Activated CD4-positive, alpha-beta memory T cell treated with anti-CD3 and anti-CD28 coated beads, Interleukin-2, amount 10 ng/mL, durations not matched to agents 7 days and 5 days (primary cell): ENCODE measurements at places on chromosomes 12 and 14. TPM values are rescaled to one million over a fixed set of nuclear protein-coding genes. Genes with fewer than 3 reads are reported as not detected.

DNA sequence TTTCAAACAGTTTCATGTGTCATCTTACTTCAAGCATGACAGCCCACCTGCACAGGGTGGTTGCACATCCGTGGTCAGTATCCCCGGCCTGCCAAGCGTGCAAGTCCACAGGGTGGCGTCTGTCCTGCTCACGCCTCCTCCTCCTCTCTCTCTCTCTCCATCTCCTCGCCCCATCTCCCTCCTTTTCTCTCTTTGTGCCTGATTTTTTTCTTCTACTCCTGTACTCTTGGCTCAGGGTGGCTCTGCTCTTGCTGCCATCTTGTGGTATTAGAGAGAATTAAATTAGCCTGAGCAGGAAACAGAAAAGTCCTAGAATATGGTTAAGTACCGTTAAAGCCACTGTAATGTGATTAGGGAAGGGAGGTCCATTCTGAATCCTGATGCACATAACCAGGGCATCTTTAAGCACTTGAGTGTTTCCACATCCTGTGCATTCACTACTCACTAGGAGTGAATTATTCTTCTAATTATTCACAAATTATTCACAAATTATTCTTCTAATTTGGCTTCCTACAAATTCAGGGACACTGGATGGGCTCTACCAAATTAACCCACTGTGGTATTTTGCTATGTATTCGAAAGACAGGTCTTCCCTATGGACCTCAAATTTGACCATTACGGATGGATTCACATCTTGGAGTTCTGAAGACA is 25.5 kb upstream of the DTX1 start:
- no peaks in the 10 kb centered on the region for H3K36me3 ChIP-seq
- H3K27me3 ChIP-seq: peaks cover 12% of the 10 kb centered on the region
- no peak overlapping the region for H3K27ac ChIP-seq
- no peak overlapping the region for H3K4me3 ChIP-seq
- no peaks in the 10 kb centered on the region for H3K4me1 ChIP-seq

- H3K27me3 ChIP-seq: no peaks in the 10 kb centered on the region
- DNase-seq: no peak
- no peak overlapping the region for H3K4me3 ChIP-seq
- H3K4me1 ChIP-seq: no peaks in the 10 kb centered on the region
- no peak overlapping the region for H3K27ac ChIP-seq
These were observed 159.6 kb downstream of the CEP128 start for GRCh38 chr14:80781972-80782367.

Gene DAO
- not detected for total RNA-seq

DNA sequence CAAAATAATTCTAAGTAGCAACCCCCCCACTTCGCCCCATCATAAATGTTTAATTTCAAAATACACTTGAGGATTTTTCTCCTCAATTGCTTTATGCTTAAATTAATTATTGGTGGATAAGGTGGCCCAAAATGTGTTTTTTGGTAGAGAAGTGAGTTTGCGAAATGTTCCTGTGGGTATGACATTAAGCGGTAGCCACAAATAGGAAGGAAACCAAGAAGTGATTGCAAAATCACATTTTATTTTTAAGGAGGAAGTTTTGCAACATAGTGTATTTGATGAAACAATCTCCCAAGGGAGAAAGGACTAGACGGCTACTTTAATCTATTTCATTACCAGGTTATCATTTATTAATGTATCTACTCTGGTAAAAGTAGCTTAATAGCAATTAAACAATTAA is 25.5 kb downstream of the SLC25A3 start:
- peaks cover 11% of the 10 kb centered on the region for H3K36me3 ChIP-seq
- no peak overlapping the region for H3K4me3 ChIP-seq
- no peak overlapping the region for H3K27ac ChIP-seq
- no peaks in the 10 kb centered on the region for H3K27me3 ChIP-seq
- peaks cover 6% of the 10 kb centered on the region for H3K4me1 ChIP-seq
- DNase-seq: no peak

DNA sequence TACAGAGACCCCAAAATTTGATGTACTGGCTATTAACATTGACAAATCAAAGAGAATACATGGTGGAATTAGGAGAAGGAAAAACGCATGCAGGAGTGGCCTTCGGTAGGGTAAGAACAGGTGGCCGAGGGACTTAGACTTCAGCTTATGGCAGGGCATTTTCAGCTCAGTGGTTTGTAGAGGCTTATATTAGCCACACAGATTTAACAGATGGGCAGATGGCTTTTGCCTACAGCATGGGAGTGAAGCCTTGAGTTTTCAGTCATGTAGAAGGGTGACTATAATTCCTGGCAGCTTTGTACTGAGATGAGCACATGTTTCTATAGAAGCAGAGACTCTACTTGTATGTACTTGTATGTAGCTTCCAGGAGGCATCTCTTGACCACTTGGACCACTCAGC is 40.9 kb upstream of the PLEKHA5 start:
- no peaks in the 10 kb centered on the region for H3K36me3 ChIP-seq
- no peak overlapping the region for H3K4me3 ChIP-seq
- H3K4me1 ChIP-seq: no peaks in the 10 kb centered on the region
- no peak for DNase-seq
- no peak overlapping the region for H3K27ac ChIP-seq

DNA sequence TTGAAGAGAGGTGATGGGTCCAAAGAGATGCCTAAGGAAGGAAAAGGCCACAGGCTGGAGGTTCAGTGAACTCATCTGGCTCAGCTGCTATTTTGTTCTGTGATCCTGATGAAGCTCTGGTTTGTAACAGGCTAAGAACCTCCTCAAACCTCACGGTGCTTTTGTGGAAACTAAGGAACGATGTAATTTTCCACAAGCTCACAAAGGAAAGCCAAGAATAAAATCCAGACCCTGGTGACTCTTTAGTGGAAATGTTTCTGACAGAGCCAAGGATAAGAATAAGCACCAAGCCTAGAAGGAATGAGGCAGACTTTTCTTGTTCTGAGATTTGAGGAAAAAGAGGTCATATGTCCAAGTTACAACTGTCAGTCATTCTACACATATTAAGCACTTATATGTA is 93.6 kb downstream of the SLC24A4 start:
- no peak for DNase-seq
- H3K36me3 ChIP-seq: no peaks in the 10 kb centered on the region
- H3K4me3 ChIP-seq: no peak overlapping the region
- H3K27ac ChIP-seq: no peak overlapping the region
- peaks cover 11% of the 10 kb centered on the region for H3K27me3 ChIP-seq
- H3K4me1 ChIP-seq: no peaks in the 10 kb centered on the region

DNA sequence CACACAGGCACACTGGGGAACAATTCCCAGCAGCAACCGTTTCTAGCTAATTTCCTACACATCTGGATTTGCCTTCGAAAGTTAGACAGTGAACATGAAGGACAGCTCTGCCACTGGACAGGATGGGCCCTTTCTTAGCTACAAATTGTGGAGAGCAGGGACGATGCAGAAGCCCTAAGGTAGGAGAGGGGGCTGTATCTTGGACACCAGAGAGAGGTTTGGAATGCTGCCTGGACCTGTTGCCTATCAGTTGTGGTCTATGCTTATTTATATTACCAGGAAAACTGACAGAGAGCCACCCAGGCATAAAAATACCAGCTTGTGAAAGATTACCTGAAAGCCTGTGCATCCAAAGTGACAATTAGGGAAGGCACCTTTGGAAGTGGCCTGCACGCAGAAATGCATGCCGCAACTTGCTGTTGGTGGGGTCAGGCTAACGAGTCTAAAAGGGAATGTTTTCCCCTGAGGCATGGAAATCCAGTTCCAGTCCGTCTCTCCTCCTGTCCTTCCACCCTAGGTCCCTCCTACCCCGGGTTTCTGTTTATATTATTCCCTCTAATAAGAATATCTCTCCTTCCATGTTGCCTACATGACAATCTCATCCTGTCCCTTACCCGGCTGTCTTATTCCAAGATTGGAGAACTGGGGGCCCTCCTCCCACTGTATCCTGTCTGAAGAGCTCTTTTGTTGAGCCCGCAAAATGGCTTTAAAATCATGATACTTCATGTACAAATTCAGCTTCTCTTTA is 60.2 kb downstream of the MDM2 start:
- no peak for DNase-seq
- peaks cover 4% of the 10 kb centered on the region for H3K4me1 ChIP-seq
- H3K36me3 ChIP-seq: no peaks in the 10 kb centered on the region
- no peak overlapping the region for H3K27ac ChIP-seq
- no peaks in the 10 kb centered on the region for H3K27me3 ChIP-seq

- H3K4me1 ChIP-seq: peaks cover 32% of the 10 kb centered on the region
- H3K4me3 ChIP-seq: no peak overlapping the region
- H3K27me3 ChIP-seq: peaks cover 26% of the 10 kb centered on the region
- H3K36me3 ChIP-seq: peaks cover 6% of the 10 kb centered on the region
These were observed 2.5 kb upstream of the PPP2R5C start for GRCh38 chr14:101758913-101759593.

DNA sequence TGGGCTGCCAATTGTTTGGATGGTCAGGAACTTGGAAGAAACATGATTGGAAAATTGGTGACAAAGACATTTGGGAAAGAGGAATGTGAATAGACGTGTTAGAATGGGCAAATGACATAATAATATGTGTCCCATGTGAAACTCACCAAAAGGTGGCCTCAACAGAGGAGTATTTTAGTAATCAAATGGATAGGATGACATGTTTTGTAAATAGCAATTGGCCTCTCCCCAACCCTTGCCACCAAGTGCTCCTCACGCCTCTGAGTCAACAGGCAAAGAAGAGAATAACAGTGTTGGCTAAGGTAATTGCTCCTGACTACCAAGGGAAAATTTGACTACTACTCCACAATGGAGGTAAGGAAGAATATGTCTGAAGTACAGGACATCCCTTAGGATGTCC is 81.4 kb downstream of the ATXN7L3B start:
- no peaks in the 10 kb centered on the region for H3K4me1 ChIP-seq
- H3K27ac ChIP-seq: no peak overlapping the region
- DNase-seq: no peak
- no peaks in the 10 kb centered on the region for H3K27me3 ChIP-seq
- no peak overlapping the region for H3K4me3 ChIP-seq

Gene MAP3K12
- total RNA-seq: 25.7 TPM

Gene STAB2
- total RNA-seq: not detected

Gene SPX
- 0.88 TPM for total RNA-seq

Gene KLRC1
- total RNA-seq: not detected

Gene KRT77
- not detected for total RNA-seq

- no peaks in the 10 kb centered on the region for H3K27me3 ChIP-seq
- H3K4me1 ChIP-seq: no peaks in the 10 kb centered on the region
- no peak for DNase-seq
- no peaks in the 10 kb centered on the region for H3K36me3 ChIP-seq
- H3K4me3 ChIP-seq: no peak overlapping the region
- no peak overlapping the region for H3K27ac ChIP-seq
These were observed 182.3 kb downstream of the NTF3 start for GRCh38 chr12:5614256-5614655.

GRCh38 chr12:72102150-72102549 is 163.5 kb downstream of the TPH2 start:
- H3K27me3 ChIP-seq: no peaks in the 10 kb centered on the region
- no peak overlapping the region for H3K27ac ChIP-seq
- no peaks in the 10 kb centered on the region for H3K4me1 ChIP-seq
- H3K36me3 ChIP-seq: no peaks in the 10 kb centered on the region
- DNase-seq: no peak

Gene ANKRD9
- 12.3 TPM for total RNA-seq

Gene MFAP5
- not detected for total RNA-seq

DNA sequence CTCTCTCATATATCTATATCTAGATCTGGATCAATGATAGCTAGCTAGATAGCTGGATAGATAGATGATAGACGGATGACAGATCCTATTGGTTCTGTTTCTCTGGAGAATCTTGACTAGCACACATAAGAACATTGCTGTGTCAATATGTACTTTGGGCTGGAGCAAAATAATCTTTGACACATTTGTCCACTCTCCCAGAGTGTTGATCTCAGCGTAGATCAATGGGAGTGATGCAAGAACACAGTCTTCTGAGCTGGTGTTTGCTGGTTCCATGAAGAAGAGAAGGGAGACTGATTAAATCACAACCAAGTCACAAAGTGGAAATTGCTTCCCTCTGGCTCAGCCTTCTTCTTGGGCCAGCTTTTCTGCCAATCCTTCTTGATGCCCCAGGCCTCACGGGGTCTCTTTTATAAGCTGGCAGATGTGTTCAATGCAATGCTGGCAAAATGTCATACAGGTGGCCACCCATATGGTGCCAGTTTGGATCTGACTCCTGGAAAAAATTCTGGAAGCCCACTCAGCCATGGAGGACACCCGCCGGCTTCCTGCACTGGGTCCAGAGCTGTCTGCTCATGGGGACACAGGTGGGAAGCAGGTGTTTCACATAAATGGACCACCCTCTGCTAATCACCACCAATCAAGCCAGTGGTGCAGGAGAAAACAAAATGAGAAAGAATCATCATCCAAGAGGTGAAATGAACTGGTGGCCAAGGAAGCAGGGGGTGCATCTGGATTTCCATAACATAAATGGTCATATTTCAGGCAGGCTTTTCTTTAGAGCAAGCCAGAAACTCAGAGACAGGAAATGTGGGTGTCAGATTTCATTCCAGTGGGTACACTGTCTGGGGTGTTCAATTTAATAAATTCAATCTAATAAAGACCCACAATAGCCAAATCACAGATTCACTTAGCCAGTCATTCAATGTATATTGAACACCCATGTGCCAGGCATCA is 310.3 kb downstream of the DPF3 start:
- H3K4me3 ChIP-seq: no peak overlapping the region
- DNase-seq: no peak
- no peak overlapping the region for H3K27ac ChIP-seq

DNA sequence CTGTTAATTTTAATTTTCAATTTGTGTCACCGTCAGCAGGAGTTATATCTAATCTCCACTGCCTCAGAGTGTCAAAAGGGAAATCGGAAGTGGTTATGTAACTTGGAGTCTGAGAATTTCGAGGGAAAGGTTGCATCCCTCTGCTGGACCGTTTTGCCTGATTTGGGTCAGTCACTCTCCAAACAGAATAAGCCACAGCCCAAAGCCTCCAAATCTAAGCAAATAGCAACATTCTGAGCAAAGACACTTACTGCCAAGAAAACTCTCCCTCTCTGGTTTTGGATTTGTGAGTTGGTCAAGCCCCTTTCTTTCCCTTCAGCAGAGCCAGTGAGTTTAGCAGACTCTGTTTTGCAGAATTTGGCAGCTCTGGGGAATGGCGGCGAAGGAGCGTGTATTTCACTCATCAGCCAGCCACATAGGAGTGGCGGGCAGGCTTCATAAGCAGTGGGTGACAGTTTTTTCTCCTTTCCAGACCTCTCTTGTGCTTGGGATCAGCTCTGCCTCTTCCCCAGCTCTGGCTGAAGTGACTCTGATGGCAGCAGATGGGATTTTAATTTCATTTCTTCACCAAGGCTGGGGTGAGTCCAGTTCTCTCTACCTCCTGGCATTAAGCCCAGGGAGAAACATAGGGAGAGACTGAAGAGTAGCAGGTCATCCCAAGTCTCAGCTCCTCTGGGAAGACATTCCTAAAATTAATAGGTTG is 218.7 kb upstream of the NOS1 start:
- no peaks in the 10 kb centered on the region for H3K36me3 ChIP-seq
- H3K4me1 ChIP-seq: no peaks in the 10 kb centered on the region
- no peak for DNase-seq

Gene TMEM119
- 0.80 TPM for total RNA-seq

GRCh38 chr14:58814466-58814865 is 176.7 kb downstream of the DACT1 start:
- DNase-seq: no peak
- no peaks in the 10 kb centered on the region for H3K36me3 ChIP-seq
- no peaks in the 10 kb centered on the region for H3K4me1 ChIP-seq
- no peak overlapping the region for H3K4me3 ChIP-seq
- no peak overlapping the region for H3K27ac ChIP-seq
- H3K27me3 ChIP-seq: no peaks in the 10 kb centered on the region

Gene TUBA1C
- total RNA-seq: 262 TPM

- peaks cover 15% of the 10 kb centered on the region for H3K4me1 ChIP-seq
- H3K27me3 ChIP-seq: no peaks in the 10 kb centered on the region
- H3K36me3 ChIP-seq: no peaks in the 10 kb centered on the region
- H3K4me3 ChIP-seq: no peak overlapping the region
- no peak for DNase-seq
These were observed 63.7 kb downstream of the SLC25A47 start for GRCh38 chr14:100386846-100387245.
